ENCODE measurements at places on chromosomes 6 and 20. TPM values are rescaled to one million over a fixed set of nuclear protein-coding genes. Genes with fewer than 3 reads are reported as not detected.

DNA sequence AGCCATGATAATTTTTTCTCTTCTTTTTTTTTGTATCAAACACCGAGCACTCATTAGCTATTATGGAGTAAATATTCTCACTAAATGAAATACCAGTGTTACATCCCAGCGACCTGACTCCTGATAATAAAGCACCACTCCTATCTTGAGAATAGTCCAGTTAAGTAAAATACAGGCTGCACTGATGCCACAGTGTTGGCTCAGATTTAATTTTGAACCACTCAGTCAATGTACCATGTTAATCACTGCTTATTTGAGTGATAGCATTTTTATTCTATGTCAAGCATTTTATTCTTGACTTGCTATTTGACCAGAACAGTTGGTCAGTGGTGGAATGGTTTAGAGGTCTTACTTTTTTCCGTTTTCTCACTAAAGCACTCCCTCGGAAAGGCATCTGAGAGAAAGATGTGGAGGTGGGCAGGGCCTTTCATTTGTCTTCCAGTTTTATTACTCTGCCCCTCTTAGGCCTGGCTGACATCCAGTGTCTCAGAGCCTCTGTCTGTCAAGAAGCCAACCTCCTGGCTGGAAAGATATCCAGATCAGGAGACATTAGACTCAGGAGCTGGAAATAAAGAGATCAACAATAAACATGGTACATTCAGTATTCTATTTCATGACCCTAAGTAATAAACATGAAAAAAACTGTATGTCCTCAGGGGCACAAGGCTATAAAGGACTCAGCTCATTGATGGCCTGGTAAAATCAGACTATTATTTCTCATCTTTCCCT lies 457.8 kb downstream of the EPM2A start:
- no peak for DNase-seq

DNA sequence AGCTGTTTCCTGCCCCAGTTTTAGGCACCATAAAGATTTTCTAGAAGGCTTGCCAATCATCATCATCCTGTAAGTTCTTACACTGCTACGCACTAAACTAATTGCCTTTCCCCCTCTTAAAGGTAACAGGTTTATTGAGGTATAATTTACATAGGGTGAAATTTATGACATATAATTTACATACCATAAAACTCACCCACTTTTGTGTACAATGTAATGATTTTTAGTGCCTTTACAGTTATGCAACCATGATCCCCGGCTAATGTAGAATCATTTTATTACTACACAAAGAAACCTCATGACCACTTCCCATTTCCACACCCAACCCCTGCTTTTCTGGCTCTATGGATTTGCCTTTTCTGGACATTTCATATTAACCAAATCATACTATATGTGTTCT lies 21.1 kb downstream of the GCNT2 start:
- DNase-seq: no peak

GRCh38 chr6:147400968-147401367 lies 107.5 kb upstream of the SAMD5 start:
- DNase-seq: no peak

DNA sequence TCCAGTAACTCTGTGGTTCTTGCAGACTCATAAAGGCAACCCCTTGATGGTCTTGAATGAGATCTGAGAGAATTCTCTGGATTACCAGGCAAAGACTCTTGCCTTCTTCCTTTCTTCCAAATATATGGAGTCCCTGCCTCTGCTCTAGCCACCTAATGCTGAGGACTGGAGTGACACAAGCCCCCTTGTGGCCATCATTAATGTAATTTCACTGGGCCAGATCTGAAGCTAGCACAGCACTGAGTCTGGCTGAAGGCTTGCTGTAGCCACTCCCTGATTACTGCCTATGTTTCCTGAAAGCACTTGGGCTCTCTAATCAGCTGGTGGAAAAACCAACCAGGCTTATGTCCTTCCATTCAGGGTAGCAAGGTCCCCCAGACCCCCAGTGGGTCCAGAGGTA lies 559.3 kb upstream of the IRAK1BP1 start:
- no peak for DNase-seq

GRCh38 chr20:2397595-2398145 lies 17.0 kb downstream of the TGM6 start:
- DNase-seq: no peak

GRCh38 chr20:46894579-46894958 lies at the start of gene EYA2:
Gene EYA2 (plus strand): TSS chr20:46894843. CDS start chr20:46990011, 95,168 bp downstream.
- no peak for DNase-seq

DNA sequence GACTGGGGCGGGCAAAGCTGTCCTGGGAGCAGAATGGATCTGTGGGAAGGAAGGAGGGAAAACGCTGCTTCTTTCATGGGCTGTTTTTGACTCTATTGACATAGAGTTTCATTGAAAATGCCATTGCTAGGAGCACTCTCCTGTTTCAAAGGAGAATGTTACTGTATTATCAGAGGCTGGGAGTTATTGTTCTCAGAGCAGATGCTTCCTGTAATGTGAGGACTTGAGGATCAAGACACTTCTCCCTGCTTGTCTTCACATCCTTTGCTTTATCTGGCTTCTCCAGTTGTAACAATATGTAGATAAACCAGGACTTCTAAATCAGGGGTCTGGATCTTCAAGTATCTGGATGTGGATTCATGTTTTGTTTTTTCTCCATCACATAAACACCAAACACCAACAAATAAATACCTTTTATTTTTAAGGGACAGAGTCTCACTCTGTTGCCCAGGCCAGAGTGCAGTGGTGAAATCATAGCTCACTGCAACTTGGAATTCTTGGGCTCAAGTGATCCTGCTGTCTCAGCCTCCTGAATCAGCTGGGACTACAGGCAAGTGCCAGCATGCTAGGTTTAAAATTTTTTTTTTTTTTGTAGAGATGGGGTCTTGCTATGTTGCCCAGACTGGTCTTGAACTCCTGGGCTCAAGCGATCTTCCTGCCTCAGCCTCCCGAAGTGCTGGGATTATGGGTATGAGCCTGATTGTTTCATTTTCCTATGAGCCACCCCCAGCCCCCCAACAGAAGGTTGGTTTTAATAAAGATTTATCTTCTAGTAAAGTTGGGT lies 3.9 kb downstream of the CD109 start:
- DNase-seq: no peak

DNA sequence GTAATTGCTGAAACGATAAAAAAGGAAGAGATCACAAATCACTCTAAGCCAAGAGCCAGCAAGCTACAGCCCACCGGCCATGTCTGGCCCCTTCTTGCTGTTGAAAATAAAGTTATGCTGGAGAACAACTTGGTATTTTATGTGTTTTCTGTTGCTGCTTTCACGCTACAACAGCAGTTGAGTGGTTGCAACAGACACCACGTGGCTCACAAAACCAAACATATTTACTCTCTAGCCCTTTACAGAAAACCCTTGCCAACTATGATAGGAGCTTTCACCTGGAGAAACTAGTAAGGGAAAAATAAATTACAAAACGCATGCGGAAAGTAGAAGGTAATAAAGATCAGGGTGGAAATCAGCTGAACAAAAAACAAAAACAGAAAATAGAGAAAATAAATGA lies 41.1 kb upstream of the SLCO4A1 start:
- DNase-seq: no peak

GRCh38 chr6:138596591-138596990 lies 97.3 kb upstream of the NHSL1 start:
- DNase-seq: no peak

DNA sequence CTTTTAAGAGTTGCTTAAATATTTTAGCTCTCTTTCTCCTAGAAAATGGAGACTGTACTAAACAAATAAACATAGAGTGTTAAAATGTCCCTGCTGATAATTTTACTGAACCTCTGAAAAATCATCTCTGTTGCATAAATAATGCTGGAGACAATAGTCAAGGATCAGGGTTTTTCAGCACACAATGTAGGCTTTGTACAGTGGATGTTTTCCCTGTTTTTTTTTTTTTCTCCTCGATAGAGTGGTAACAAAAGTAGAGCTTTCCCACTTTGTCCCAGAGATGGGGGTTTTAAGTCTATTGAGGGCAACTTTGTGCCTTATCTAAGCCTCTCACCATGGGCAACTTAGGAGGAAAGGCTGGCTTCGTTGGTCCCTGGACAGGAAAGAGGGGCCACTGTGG lies 222.6 kb upstream of the HDDC2 start:
- DNase-seq: no peak

- no peak for DNase-seq
These were observed 65.5 kb downstream of the WASF1 start for GRCh38 chr6:110114004-110114403.

- DNase-seq: no peak
These were observed 38.7 kb upstream of the IPCEF1 start for GRCh38 chr6:154395316-154395715.

DNA sequence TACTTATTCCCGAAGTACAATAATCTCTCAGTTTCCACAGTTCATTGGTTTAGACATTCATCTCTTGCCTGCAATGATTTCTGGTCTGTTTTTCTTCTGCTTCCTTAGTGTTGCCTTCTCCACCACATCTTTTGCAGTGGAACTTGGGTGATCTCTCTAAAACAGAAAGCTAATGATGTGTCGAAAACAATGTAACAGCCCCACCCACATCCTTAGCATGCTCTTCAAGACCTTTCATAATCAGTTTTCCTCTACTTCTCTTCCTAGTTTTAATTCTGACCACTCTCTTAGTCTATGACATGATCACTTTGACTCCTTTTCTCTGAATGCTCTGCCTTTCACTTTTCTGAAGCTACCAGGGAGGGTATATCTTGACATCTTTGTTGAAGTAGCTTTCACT lies 1007.9 kb upstream of the CITED2 start:
- DNase-seq: no peak

GRCh38 chr6:170004585-170005210 lies 253.3 kb downstream of the ERMARD start:
- DNase-seq: no peak

- no peak for DNase-seq
These were observed 129.5 kb upstream of the SUPT3H start for GRCh38 chr6:45507186-45507585.

- DNase-seq: no peak
These were observed 393.7 kb downstream of the ZFAND3 start for GRCh38 chr6:38213251-38213658.

IMPG1 gene
- total RNA-seq: 0.14 TPM

NXT1 gene
- 62.8 TPM for total RNA-seq

GPRC6A gene
- total RNA-seq: not detected

SLC17A3 gene
- not detected for total RNA-seq

FOXQ1 gene
- total RNA-seq: 0.52 TPM

HFE gene
- 13.4 TPM for total RNA-seq

BPIFB1 gene
- 0.56 TPM for total RNA-seq

SLC32A1 gene
- total RNA-seq: not detected

Measured in H4 (cell line).